ENCODE measurements at places on chromosomes 1 and 21.

- no peak for DNase-seq
Measured at GRCh38 chr1:40634901-40635655, 30.4 kb downstream of the RIMS3 start.

GRCh38 chr1:228792601-228793000, 57.3 kb downstream of the RHOU start:
- DNase-seq: no peak

- no peak for DNase-seq
Measured at GRCh38 chr21:41600556-41600955, 92.6 kb upstream of the TMPRSS2 start.

DNA sequence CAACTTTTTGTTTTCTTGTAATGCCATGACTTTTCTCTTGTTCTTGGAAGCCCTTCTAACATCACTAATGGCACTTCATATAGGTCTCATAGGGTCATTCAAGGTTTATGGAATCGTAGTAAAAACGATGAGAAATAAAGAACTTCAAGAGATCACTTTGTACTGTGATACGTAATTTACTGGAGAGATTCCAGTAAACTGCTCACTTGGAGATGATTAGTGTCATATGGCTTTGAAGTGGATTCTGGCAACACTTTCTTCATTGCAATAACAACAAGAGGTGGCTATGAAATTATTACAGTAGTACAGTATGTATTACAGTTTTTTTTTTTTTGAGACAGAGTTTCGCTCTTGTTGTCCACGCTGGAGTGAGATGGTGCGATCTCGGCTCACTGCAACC, 103.4 kb downstream of the RUSC1 start:
- no peak for DNase-seq

DNA sequence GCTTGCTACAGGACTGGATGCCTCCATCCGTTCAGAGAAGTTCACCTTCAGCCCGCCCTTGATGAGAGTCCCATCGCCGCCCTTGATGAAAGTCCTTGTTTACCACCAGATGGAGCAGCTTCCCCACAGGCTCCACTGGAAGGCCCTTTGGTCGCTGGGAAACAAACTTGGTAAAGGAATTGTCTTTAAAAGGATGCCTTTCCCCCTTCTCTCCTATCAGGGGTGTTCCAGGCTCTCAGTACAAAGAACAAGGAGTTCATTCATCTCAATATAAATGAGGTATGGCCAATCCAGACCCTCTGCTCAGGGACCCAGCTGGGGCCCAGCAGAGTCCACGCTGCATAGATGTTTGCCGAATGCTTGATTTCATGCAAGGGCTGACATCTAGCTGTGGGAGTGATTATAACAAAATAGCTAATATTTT, 50.8 kb downstream of the CAPN9 start:
- no peak for DNase-seq
